Stimulated activated CD4-positive, alpha-beta T cell treated with anti-CD3 and anti-CD28 coated beads, Interleukin-4, amount 100 ng/mL, for 24 hours (primary cell): ENCODE measurements at places on chromosomes 13 and 19.

DNA sequence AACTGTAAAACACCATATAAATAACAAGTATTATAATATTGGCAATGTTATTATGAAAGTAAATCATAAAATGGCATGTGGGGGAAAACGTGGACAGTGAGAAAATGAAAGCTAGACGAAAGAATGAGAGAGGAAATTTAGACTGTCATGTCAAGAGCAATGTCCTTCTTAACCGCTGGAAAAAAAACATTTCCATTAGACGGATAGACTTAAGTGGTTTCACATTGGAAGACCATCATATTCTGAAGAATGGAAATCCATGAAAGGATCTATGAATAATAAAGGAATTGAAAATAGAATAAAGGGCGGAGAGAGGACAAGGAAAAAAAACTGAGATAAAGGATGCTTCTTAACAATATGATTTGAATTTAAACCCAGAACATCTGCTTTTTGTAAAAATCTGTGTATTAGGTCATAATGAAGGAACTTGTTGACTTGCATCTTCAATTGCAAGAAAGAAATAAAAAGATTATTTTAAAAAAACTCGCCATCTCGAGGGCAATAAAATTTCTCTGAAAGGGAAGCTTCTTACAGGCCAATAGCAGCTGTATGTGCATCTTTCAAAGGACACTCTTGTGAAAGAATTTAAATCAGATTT, 90.6 kb downstream of the SPRY2 start:
- no peak for DNase-seq

GRCh38 chr13:36248700-36249099, 34.3 kb upstream of the SOHLH2 start:
- DNase-seq = no peak

GRCh38 chr19:4063369-4064148, 3.1 kb downstream of the ZBTB7A start:
- DNase-seq = no peak

DNA sequence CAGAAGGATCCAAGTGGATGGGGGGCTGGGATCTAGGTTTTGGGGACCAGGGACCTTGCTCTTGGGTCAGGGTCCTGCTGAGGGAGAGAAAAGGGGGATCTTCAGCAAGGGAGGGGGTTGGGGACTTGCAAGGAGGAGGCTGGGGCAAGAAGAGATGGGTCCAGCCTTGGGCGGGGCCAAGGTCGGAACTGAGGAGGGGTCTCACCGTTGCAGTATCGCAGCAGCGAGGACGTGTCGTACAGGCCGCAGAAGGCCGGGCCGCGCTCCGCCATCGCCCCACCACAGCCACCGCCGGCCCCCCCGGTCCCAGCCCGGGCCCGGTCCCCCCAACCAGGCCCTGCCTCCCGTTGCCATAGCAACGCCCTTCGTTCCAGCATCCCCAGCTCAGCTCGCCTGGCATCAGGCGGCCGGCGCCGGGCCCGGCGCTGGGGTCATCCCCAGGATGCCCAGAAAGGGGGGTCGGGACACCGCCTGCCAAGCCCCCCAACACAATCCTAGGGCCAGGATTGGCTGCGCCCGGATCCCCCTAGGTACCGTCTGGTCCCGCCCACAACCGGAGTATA, 6.0 kb upstream of the EML2 start:
- DNase-seq = no peak

DNA sequence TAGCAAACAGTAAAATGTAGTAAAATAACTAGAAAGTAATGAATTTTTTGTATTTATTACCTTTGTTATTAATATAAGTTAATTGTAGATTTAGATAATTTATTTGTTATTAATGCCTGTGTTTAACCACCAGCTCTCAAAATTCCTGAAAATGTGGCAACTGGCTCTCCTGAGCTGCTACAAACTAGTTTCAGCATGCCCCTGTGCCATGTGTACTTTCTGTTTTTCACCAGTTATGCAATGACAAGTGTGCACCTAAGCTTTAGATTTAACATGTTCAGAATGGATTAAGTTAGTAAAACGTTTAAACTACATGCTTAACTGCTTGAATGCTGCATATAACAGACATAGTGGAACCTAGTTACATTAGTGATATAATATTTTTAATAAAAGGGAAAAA, 88.1 kb downstream of the POSTN start:
- no peak for DNase-seq

GRCh38 chr13:109750221-109750775, 36.1 kb downstream of the IRS2 start:
- no peak for DNase-seq

DNA sequence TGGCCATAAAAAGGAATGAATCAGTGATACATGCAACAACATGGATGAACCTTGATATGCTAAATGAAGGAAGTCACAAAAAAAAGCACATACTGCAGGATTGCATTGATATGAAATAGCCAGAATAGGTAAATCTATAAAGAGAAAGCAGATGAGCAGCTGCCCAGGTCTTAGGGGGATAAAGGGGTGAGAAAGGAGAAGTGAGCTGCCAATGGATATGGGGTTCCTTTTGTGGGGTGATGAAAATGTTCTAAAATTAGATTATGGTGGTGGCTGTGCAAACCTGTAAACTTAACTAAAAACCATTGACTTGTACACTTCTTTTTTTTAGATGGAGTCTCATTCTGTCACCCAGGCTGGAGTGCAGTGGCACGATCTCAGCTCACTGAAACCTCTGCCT, 12.1 kb downstream of the HAS1 start:
- no peak for DNase-seq

DNA sequence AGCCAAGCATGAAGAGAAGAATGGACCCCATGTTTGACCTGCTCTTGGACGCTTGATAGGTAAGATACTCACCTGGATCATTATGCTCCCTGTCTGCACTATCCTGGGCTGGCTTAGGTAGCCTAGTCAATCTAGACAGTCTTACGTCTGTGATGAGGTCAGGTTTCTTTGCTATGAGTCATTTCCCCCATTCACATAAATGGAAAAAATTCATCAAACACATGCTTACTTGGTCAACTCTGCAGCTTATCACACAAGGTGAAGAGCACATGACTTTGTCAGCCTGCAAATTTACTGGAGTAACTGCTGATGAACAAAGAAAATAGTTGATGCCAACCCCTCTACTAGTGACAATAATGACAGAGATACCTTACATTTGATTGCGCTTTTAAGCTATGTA, 170.0 kb downstream of the NUFIP1 start:
- DNase-seq = peak; percentile 6

- DNase-seq = no peak
These were observed 1.4 kb upstream of the HSH2D start for GRCh38 chr19:16142032-16142580.
